ENCODE measurements at places on chromosomes 7 and 10. TPM values are rescaled to one million over a fixed set of nuclear protein-coding genes. Genes with fewer than 3 reads are reported as not detected.

DNA sequence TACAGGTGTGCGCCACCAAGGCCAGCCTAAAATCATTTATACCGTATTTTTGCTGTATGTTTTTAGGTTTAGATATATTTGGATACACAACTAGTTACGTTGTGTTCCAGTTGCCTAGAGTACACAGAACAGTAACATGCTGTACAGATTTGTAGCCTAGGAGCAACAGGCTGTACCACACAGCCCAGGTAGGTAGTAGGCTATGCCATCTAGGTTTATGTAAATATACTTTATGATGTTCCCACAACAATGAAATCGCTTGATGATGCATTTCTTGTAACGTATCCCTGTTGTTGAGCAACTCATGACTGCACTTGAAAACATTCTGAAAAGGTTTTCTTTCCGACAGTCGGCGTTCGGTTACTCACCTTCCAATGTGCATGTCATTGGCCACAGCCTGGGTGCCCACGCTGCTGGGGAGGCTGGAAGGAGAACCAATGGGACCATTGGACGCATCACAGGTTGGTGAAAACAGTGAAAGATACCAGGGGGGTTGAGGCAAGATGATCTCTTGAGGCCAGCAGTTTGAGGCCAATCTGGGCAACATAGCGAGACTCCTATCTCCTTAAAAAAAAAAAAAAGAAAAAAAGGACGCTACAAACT, 7.7 kb downstream of the PNLIP start:
- H3K36me3 ChIP-seq: no peaks in the 10 kb centered on the region
- H3K4me3 ChIP-seq: no peak overlapping the region
- no peaks in the 10 kb centered on the region for H3K27me3 ChIP-seq
- H3K27ac ChIP-seq: no peak overlapping the region
- no peaks in the 10 kb centered on the region for H3K4me1 ChIP-seq

GRCh38 chr7:153430931-153431330, 621.3 kb upstream of the DPP6 start:
- H3K36me3 ChIP-seq: no peaks in the 10 kb centered on the region
- no peaks in the 10 kb centered on the region for H3K4me1 ChIP-seq
- no peaks in the 10 kb centered on the region for H3K27me3 ChIP-seq
- H3K27ac ChIP-seq: no peak overlapping the region
- no peak for DNase-seq
- H3K4me3 ChIP-seq: no peak overlapping the region

GRCh38 chr7:116955801-116956476, 2.6 kb downstream of the ST7 start:
- H3K36me3 ChIP-seq: no peaks in the 10 kb centered on the region
- DNase-seq: no peak
- peak overlapping the region; percentile 100 for H3K27ac ChIP-seq
- no peaks in the 10 kb centered on the region for H3K4me1 ChIP-seq
- no peaks in the 10 kb centered on the region for H3K27me3 ChIP-seq

- DNase-seq: no peak
- no peaks in the 10 kb centered on the region for H3K27me3 ChIP-seq
- H3K4me1 ChIP-seq: no peaks in the 10 kb centered on the region
- H3K4me3 ChIP-seq: no peak overlapping the region
These were observed 502.3 kb downstream of the SH2D4B start for GRCh38 chr10:81040031-81040430.

DNA sequence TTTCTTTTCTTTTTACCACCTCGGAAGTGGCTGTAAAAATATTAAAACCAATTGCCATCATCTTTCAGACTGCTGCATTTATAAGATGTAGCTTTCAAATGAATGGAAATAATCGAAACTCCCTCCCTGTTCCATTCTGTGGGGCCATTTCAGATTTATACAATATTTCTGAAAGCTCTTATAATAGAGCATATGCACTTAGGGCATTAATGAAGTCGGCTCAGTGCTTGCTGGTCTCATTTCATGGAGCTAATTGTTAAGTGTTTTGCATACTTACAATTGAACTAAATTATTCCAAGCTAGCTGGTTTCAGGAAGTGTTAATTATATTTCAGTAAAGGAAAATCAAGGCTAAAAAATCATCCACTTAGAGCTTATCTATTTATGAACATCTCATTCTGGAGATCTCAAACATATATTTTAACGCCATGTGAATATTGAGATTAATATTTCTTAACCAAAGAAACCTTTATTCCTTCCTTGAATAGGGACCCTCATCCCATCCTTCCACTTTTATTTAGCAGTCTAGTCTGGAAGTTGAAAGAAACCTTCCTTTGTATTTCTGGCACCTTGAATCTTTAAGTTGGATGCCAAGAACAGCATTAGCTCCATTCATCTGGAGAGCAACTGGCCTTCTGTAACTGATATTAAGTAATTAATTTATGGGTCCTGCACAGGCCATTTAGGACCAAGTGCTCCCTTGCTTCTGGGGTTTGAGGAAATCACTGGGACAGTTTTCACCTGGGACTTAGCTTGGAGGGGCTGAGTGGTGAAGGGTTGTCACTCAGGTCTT, 45.1 kb downstream of the RPS24 start:
- H3K27me3 ChIP-seq: no peaks in the 10 kb centered on the region
- H3K4me1 ChIP-seq: no peaks in the 10 kb centered on the region
- H3K4me3 ChIP-seq: no peak overlapping the region
- no peak overlapping the region for H3K27ac ChIP-seq
- DNase-seq: no peak

GRCh38 chr7:20033621-20034400, 183.4 kb downstream of the MACC1 start:
- no peak overlapping the region for H3K4me3 ChIP-seq
- no peak overlapping the region for H3K27ac ChIP-seq
- H3K4me1 ChIP-seq: no peaks in the 10 kb centered on the region
- DNase-seq: no peak
- H3K36me3 ChIP-seq: no peaks in the 10 kb centered on the region

GRCh38 chr10:82768040-82768439, 893.0 kb downstream of the NRG3 start:
- no peak for DNase-seq
- no peak overlapping the region for H3K27ac ChIP-seq
- no peaks in the 10 kb centered on the region for H3K27me3 ChIP-seq
- no peaks in the 10 kb centered on the region for H3K4me1 ChIP-seq
- no peak overlapping the region for H3K4me3 ChIP-seq

DNA sequence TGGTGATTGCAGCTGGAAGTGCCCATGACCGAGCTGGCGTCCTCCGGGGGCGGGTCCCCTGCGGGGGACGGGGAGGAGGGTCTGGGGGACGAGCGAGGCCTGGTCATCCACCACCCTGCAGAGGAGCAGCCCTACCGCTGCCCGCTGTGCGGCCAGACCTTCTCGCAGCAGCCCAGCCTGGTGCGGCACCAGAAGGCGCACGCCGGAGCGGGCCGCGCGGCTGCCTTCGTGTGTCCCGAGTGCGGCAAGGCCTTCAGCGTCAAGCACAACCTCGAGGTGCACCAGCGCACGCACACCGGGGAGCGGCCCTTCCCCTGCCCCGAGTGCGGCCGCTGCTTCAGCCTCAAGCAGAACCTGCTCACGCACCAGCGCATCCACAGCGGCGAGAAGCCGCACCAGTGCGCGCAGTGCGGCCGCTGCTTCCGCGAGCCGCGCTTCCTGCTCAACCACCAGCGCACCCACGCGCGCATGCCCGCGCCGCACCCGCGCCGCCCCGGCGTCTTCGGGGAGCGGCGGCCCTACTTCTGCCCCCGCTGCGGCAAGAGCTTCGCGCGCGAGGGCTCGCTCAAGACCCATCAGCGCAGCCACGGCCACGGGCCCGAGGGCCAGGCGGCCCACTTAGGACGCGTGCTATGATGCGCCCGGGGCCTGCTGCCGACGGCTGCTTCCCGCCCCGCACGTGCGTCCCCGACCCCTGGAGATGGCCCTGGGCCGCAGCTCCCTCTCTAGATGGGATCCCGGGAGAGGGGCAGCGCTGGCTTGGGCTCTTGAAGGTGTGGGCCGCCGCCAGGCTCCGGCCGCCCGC, 28.7 kb downstream of the ZNF775 start:
- no peak overlapping the region for H3K4me3 ChIP-seq
- no peaks in the 10 kb centered on the region for H3K4me1 ChIP-seq
- no peaks in the 10 kb centered on the region for H3K36me3 ChIP-seq
- no peak for DNase-seq
- H3K27ac ChIP-seq: peak overlapping the region; percentile 87

DNA sequence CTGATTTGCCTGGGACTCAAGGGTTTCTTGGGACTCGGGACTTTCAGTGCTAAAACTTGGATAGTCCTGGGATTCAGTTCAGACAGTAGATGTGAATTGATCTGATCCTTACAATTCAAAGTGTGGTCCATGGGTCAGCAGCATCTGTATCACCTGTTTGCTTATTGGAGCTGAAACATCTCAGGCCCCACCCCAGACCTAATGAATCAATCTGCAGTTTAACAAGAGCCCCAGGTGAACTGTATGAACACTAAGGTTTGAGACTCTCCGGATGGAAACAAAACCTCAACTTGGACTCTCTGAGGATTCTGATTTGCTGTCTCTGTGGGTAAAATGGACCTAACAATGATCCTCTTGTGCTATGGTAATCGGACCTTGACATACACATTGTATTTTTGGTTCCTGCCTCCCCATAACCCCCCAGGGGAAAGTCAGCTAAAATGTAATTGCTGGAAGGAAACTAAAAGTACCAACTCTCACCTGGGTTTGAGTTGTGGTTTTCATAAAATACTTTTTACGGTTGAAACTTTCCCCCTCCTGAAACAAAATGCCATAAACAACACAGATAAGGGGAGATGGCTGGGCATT, 11.7 kb downstream of the CYP26A1 start:
- H3K4me1 ChIP-seq: no peaks in the 10 kb centered on the region
- no peak for DNase-seq
- H3K36me3 ChIP-seq: no peaks in the 10 kb centered on the region
- H3K4me3 ChIP-seq: no peak overlapping the region

DNA sequence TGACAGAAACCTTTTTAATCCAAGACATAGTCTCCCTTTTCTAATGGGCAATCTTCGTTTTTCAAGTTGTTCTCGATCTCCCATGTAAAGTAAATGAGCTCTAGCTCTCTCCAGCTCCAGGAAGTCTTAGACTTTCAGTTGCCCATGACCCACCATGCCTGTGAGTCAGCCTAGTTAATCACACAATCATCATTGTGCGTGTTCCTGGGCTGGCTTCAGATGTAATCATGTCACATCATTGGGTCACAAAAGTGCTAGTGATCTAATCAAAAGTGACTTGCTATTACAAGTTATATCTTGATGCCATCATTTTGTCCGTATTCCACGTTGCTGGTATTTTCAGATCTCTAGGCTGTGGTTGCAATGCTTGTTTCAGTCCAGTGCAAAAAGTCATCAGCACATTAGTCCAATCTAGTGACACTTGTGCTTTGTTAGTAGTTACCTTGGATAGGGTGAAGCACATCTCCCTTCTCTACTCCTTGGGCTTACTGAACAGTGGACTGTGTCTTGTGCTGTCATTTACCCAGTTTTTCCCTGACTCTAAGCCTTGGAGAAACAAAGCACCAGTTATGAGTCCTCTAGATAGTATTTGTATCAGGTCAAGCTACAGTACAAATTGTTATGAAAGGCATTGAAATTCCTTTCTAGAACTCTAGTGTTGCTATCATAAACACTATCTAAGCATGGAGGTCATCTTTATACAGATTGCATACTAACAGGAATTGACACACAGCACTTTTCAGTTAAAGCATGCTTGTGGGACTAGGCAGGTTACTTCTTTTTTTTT, 316.6 kb downstream of the GFRA1 start:
- no peak overlapping the region for H3K4me3 ChIP-seq
- DNase-seq: no peak
- no peaks in the 10 kb centered on the region for H3K27me3 ChIP-seq
- no peaks in the 10 kb centered on the region for H3K4me1 ChIP-seq
- no peak overlapping the region for H3K27ac ChIP-seq

The UCN3 gene
- not detected for total RNA-seq

The LBX1 gene
- not detected for total RNA-seq

The C10orf53 gene
- total RNA-seq: not detected

The GATA3 gene
- 28.2 TPM for total RNA-seq

The MSMB gene
- not detected for total RNA-seq

The DLX5 gene
- not detected for total RNA-seq

The ARHGAP12 gene
- total RNA-seq: 40.0 TPM

The BTBD16 gene
- not detected for total RNA-seq

All from breast epithelium (tissue), 4 donors.